Mesendoderm (in vitro differentiated cells): ENCODE measurements at places on chromosomes 2 and 18.
A peak's percentile ranks its signal among the peaks of the same experiment; 100 is the strongest.

DNA sequence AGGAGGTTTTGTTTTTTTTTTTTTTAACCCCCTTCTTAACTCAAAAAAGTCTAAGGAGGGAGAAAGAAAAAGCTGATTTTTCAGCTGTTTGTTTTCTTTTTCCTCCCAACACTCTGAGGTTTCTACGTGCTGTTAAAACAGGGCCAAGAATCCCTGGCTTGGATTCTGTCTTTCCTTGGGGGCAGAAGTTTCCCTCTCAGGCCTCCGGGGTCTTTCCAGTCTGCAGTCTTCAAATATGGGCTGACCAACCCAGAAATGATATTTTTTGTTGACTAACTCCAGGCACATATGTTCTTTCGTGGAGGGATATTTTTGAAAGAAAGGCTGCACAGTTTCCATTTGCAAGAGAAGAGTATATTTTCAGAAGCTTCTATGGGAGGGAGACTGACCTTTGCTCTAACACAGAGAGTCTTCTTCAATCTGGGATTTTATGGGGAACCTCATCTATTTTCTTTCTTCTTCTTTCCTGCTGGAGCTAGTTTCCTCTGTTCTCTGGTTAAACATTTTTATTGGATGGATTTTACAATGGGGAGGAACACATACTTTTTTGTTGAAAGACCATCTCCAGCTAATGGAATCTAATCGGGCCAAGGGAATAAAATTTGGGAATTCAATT lies 93.3 kb upstream of the SPRED2 start:
- no peak for DNase-seq

DNA sequence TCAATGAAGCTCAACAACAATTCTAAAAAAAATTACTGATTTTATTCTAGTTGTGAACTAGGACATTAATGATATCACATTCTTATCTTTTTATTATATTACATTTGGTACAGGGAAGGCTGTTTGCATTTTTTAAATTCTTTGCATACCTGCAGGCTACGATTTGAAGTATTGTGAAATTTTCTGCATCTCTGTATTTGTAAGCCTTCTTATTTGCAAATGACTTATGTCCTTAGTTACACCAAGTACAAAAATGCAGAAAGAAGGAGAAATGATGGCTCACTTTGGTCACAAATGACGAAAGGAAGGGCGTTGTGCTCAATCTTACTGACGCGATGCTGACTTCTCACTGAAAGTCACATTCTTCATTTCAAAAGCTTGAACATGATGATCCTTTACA lies 227.5 kb upstream of the SOX11 start:
- DNase-seq, result peak; percentile 22

DNA sequence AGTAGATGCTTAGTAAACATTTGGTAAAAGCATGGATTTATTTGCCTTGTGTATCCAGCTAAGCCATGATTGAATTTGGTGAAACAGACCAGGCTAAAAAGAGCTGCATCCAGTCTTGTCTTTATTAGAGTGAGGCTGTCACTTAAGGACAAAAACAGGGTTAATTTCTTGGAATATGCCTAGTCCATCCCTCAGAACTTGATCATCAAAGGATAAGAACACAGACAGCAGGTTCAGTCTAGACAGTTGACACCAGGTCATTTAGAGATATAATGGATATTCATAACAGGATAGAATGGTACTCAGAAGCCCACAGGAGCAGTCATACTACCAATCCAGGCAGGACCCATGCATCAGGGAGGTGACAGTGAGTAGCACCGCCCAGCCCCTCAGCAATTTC lies 434.9 kb upstream of the ST6GAL2 start:
- no peak for DNase-seq

GRCh38 chr2:68222287-68222686 lies 30.0 kb downstream of the PPP3R1 start:
- DNase-seq, result no peak

DNA sequence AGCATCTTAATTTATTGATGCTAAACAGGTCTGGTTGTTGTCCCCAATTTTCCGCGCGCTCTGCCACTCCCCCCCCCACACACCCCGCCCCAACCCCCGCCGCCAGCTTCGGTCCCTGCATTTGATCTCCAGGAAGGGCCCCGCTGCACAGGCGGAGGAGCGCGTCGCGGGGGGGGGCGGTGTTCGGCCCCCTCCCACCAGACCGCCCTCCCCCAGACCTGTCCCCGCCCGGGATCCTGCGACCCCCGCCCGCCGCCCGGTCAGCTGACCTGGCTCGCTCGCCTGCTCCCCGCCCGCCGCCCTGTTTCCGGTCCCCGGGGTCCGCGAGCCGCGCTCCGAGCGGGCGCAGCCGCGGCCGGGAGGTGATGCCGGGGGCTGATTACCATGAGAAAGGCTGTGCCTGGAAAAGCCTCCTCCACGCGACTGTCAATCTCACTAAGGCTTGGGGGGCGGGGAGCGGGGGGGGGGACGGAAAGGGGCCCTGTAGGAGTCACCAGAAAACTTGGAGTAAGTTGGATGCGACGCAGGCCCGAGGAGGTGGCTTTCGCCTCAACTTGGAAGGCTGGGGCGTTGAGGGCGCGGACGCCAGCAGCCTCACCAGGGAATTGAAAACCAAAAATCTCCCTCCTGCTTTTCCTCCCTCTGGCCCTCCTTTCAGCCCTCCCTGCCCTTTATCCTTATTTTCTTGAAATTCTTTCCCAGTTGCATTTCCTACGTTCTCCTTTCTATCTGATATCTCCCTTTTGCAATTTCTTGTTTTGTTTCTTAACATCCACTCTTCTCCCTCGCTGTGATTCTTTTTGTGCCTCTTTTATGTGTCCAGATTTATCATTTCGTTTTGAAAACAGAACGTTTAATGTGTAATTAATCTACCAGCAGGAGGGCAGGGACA lies 4.4 kb upstream of the ZEB2 start:
- peak; percentile 85 for DNase-seq

DNA sequence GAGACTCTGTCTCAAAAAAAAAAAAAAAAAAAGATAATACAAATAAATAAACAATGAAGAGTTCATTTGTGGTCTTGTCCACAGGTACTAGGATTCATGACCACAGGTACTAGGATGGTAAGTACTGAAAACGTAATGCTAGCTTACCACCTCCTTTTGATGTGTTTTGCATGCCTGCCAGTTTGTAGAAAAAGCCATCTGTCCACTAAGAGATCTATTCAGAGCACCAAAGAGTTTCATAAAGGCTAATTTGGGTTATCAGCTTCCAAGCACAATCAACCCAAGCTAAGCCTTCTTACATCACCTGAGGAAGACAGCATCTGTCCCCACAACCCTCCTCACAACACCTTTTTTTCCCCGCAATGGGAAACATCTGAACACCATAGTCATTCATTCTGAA lies 477.2 kb downstream of the ZEB2 start:
- no peak for DNase-seq

GRCh38 chr2:240333985-240334384 lies 101.5 kb upstream of the GPC1 start:
- DNase-seq, result no peak

DNA sequence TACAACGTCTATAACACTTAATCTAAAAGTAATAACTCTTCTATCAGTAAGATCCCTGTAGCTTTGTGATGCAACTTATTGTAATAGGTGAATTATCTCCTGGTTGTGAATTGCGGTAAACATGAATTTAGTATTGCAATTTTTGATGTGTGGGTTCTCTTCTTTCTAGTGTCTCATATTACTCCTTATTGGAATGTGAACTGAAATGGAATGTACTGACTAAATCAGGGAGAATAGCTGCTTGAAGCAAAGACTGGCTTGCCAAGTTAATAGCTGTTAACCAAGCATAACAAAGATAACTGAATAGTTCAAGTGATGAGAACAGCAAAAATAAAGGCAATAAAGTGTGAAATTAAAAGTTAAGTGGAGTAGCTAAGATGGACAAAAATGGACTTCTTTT lies 60.5 kb upstream of the TFPI start:
- no peak for DNase-seq

- no peak for DNase-seq
These were observed 79.8 kb upstream of the SPATS2L start for GRCh38 chr2:200226451-200227426.

DNA sequence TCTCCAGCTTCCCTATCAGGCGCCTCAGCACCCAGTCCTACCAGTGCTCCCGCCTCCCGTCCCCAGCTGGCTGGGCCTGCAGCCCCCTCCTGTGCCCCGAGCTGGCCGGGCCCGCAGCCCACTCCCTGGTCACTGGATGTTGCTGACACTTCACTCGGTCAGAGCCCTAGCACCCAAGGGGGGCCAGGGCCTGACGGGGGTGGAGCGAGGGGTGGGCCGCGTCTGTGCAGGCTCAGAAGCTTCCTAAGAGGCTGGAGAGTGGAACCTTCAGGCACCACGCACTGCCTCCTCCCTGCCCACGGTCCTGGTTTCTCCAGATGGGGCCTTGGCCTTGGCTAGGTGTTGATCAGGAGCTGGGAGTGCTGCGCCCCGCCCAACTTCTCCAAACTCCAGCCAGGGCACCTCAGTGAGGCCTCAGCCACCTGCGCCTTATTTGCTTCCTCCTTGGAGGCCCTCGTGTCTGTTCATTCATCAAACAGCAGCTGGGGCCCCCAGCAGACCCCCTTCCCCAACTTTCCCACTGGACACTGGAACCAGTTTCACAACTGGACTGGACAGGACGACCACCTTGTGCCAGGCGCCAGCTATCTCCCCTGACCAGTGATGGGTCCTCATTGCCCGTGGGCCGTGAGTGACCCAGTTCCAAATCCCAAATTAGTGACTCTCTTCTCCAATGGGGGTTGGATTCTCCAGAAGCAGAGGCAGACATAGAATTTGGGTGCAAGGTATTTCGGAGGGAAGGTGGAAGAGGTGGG lies 16.7 kb downstream of the CAPN10 start:
- no peak for DNase-seq

DNA sequence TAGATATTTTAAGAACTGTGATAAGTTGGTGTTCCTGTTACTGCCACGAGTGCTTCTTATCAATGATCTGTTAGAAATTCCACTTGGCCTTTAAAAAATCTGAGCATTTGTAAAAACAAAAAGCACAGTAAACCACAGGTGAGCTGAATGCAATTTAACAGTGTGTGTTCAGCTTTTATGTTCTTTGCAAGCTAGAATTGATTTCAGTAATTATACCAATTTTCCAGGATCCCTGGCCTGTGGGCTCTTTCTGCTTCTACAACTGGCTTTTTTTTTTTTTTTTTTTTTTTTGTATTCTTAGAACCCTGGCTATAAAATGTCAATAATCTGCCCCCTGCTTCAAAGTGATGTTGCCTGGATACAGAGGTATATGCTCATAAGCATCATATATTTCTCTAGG lies 548.5 kb upstream of the SLC8A1 start:
- no peak for DNase-seq
